Gastroesophageal sphincter (tissue), 4 donors: ENCODE measurements at places on chromosomes 6 and 20. TPM values are rescaled to one million over a fixed set of nuclear protein-coding genes. Genes with fewer than 3 reads are reported as not detected.

The ASIP gene
- total RNA-seq: not detected

The ESR1 gene
- 0.99 TPM for total RNA-seq

The PPIL6 gene
- total RNA-seq: 3.1 TPM

The CLDN20 gene
- total RNA-seq: not detected

The CTSZ gene
- 222 TPM for total RNA-seq

The TUBB2B gene
- total RNA-seq: 42.8 TPM

The ULBP2 gene
- not detected for total RNA-seq

- no peak overlapping the region for H3K27ac ChIP-seq
- H3K36me3 ChIP-seq: peaks cover 2% of the 10 kb centered on the region
- H3K27me3 ChIP-seq: no peaks in the 10 kb centered on the region
- no peaks in the 10 kb centered on the region for H3K4me1 ChIP-seq
- no peak overlapping the region for H3K4me3 ChIP-seq
These were observed 46.5 kb downstream of the STK4 start for GRCh38 chr20:45012682-45013302.

DNA sequence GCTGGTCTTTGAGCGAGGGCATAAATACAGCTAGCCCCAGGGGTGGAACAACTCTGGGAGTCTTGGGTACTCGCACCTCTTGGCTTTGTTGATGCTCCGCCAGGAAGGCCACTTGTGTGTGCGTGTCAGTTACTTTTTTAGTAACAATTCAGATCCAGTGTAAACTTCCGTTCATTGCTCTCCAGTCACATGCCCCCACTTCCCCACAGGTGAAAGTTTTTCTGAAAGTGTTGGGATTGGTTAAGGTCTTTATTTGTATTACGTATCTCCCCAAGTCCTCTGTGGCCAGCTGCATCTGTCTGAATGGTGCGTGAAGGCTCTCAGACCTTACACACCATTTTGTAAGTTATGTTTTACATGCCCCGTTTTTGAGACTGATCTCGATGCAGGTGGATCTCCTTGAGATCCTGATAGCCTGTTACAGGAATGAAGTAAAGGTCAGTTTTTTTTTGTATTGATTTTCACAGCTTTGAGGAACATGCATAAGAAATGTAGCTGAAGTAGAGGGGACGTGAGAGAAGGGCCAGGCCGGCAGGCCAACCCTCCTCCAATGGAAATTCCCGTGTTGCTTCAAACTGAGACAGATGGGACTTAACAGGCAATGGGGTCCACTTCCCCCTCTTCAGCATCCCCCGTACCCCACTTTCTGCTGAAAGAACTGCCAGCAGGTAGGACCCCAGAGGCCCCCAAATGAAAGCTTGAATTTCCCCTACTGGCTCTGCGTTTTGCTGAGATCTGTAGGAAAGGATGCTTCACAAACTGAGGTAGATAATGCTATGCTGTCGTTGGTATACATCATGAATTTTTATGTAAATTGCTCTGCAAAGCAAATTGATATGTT lies 19.2 kb downstream of the IRF4 start:
- no peak for ATAC-seq
- H3K4me1 ChIP-seq: no peaks in the 10 kb centered on the region
- no peak overlapping the region for H3K4me3 ChIP-seq
- peaks cover 49% of the 10 kb centered on the region for H3K27me3 ChIP-seq

DNA sequence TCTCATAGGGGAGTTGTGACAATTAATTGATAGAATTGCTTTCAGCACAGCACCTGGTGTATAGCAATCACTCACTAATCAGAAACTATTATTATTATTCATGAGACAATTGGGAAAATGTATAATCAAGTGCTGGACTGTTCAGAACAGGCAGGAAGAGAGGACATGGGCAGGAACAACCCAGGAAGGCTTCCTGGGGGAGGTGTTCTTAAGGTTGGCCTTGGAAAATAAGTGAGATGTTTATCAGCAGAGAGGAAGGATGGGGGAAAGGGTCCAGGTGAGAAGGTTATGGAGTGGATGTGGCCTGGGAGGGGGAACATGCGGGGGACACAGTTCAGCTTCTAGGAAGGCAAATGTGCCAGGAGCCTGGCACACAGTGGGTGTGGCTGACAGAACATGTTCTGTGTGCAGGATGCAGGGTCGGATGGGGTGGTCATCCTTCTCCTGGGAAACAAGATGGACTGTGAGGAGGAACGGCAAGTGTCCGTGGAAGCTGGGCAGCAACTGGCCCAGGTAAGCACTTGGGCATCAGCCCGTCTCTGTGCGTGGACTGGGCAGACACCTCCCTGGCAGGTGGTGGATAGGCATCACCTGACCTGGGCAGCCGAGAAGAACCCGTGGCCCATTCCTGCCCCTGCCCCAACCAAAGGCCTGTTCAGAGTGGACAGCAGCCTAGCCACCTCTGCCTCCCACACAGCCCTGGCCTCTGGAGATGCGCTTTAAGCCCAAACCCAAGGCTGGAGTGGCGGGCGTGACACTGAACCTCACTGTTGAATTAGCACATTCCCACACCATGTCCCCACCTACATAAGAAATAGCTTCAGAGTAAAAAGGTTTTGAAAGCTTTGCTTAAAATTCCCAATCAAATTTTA lies 30.9 kb downstream of the RAB44 start:
- no peaks in the 10 kb centered on the region for H3K4me1 ChIP-seq
- H3K27me3 ChIP-seq: no peaks in the 10 kb centered on the region
- H3K36me3 ChIP-seq: no peaks in the 10 kb centered on the region
- no peak overlapping the region for H3K4me3 ChIP-seq

DNA sequence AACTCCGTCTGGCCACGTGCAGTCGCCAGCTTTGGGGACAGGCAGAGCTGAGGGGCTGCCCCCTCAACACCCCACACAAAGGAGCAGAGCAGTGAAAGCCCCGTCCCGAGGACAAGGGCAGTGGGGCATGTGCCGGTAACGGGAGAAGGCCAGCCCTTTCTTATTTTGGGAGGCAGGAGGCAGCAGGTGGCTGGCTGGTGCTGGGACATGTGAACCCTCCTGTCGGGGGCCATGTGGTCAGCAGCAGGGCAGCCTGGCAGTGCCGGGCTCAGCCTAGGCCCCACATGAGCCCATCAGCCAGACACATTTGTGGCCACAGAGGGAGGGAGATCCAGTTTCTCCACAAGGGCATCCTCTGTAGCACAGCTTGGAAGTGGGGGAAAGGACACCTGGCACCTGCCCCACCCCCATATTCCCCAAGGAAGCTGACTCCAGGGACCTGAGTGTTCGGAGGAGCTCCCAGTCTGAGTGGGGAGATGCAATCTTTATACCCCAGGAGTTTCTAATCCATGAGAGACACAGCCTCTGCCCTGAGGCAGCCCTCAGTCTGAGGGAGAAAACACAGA lies 137.6 kb downstream of the MRPL14 start:
- peak overlapping the region; percentile 77 for H3K27ac ChIP-seq
- H3K4me3 ChIP-seq: no peak overlapping the region
- H3K36me3 ChIP-seq: no peaks in the 10 kb centered on the region
- no peaks in the 10 kb centered on the region for H3K27me3 ChIP-seq
- peaks cover 27% of the 10 kb centered on the region for H3K4me1 ChIP-seq

GRCh38 chr6:132952986-132953385 lies 138.6 kb downstream of the RPS12 start:
- H3K27me3 ChIP-seq: no peaks in the 10 kb centered on the region
- no peaks in the 10 kb centered on the region for H3K36me3 ChIP-seq
- no peak overlapping the region for H3K4me3 ChIP-seq
- no peak for ATAC-seq
- no peak overlapping the region for H3K27ac ChIP-seq
- H3K4me1 ChIP-seq: no peaks in the 10 kb centered on the region

GRCh38 chr6:148535976-148536375 lies 193.3 kb downstream of the SASH1 start:
- ATAC-seq: no peak
- H3K27ac ChIP-seq: no peak overlapping the region
- no peak overlapping the region for H3K4me3 ChIP-seq
- H3K36me3 ChIP-seq: no peaks in the 10 kb centered on the region
- H3K27me3 ChIP-seq: no peaks in the 10 kb centered on the region
- H3K4me1 ChIP-seq: no peaks in the 10 kb centered on the region

- no peak overlapping the region for H3K4me3 ChIP-seq
- no peaks in the 10 kb centered on the region for H3K36me3 ChIP-seq
- ATAC-seq: peak; percentile 62
- no peaks in the 10 kb centered on the region for H3K4me1 ChIP-seq
- no peak overlapping the region for H3K27ac ChIP-seq
These were observed 287.6 kb downstream of the PHF3 start for GRCh38 chr6:63923139-63923739.

- H3K36me3 ChIP-seq: no peaks in the 10 kb centered on the region
- H3K27me3 ChIP-seq: no peaks in the 10 kb centered on the region
- H3K4me3 ChIP-seq: no peak overlapping the region
- ATAC-seq: no peak
- H3K27ac ChIP-seq: no peak overlapping the region
These were observed 5.9 kb upstream of the SULF2 start for GRCh38 chr20:47791084-47791599.

DNA sequence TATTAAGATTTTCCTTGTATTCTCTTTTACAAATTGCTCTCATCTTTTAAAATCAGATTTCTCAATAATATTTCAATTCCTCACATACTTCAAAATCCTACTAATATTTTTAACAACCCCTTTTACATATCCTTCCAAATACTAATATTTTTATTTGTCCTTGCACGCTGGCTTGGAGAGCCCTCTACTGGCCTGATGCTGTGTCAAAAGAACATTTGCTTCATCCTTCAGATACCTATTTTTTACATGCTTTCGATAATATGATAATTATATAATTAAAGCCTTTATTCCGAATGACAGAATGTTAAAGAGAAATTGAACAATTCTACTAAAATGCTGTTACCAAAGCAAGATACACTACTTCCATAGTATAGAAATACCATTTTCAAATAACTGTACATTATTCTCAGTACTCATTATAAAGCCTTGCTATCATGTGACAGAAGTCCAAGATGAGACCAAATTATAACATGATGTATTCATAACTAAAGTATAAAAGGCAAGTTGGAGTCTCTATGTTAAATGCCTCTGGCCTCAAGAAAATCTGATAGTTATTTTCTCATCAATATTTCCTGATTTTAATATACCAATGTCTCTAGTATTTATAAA lies 39.0 kb upstream of the PLN start:
- no peak overlapping the region for H3K4me3 ChIP-seq
- no peak for ATAC-seq
- no peaks in the 10 kb centered on the region for H3K36me3 ChIP-seq
- H3K4me1 ChIP-seq: no peaks in the 10 kb centered on the region
- no peak overlapping the region for H3K27ac ChIP-seq
- H3K27me3 ChIP-seq: no peaks in the 10 kb centered on the region

- ATAC-seq: no peak
- H3K27me3 ChIP-seq: no peaks in the 10 kb centered on the region
- no peak overlapping the region for H3K27ac ChIP-seq
- no peaks in the 10 kb centered on the region for H3K4me1 ChIP-seq
- H3K36me3 ChIP-seq: no peaks in the 10 kb centered on the region
These were observed 10.9 kb downstream of the SPAG4 start for GRCh38 chr20:35626386-35627001.

DNA sequence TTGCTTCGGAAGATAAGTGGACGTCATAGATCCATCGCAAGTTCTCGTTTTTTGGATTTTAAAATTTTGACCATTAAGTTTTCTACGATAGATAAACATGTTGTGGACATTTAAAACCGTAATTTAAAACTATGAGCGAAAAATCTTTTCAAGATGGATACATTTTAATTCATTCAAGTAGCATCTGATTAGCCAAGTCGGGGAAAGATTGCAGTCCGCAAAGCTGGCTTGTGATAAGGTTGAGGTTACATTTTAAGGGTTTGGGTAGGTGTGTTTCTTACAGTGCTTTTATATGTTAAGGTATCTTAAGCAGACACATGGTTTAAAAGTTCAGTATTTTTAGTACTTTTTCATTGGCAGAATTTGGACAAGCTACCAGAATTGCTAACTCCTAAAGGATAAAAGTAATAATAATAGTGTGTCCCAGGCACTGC lies 1.2 kb downstream of the WTAP start:
- peaks cover 70% of the 10 kb centered on the region for H3K4me1 ChIP-seq
- H3K27me3 ChIP-seq: no peaks in the 10 kb centered on the region
- H3K27ac ChIP-seq: peak overlapping the region; percentile 97
- peak overlapping the region; percentile 98 for H3K4me3 ChIP-seq

GRCh38 chr6:24524805-24525204 lies 30.0 kb downstream of the ALDH5A1 start:
- no peaks in the 10 kb centered on the region for H3K27me3 ChIP-seq
- no peak overlapping the region for H3K27ac ChIP-seq
- no peak overlapping the region for H3K4me3 ChIP-seq
- no peaks in the 10 kb centered on the region for H3K36me3 ChIP-seq
- no peak for ATAC-seq

GRCh38 chr6:130143709-130144108 lies 79.0 kb downstream of the SAMD3 start:
- no peaks in the 10 kb centered on the region for H3K27me3 ChIP-seq
- H3K4me1 ChIP-seq: no peaks in the 10 kb centered on the region
- no peak overlapping the region for H3K27ac ChIP-seq
- H3K4me3 ChIP-seq: no peak overlapping the region
- ATAC-seq: no peak

- peaks cover 25% of the 10 kb centered on the region for H3K4me1 ChIP-seq
- no peaks in the 10 kb centered on the region for H3K36me3 ChIP-seq
- no peak overlapping the region for H3K27ac ChIP-seq
- no peak for ATAC-seq
- H3K27me3 ChIP-seq: no peaks in the 10 kb centered on the region
These were observed 185.1 kb downstream of the JARID2 start for GRCh38 chr6:15430931-15431405.

- no peaks in the 10 kb centered on the region for H3K27me3 ChIP-seq
- no peaks in the 10 kb centered on the region for H3K36me3 ChIP-seq
- peaks cover 86% of the 10 kb centered on the region for H3K4me1 ChIP-seq
- no peak overlapping the region for H3K27ac ChIP-seq
- no peak overlapping the region for H3K4me3 ChIP-seq
These were observed 17.2 kb downstream of the TAB2 start for GRCh38 chr6:149334682-149335160.

- no peak overlapping the region for H3K27ac ChIP-seq
- ATAC-seq: no peak
- no peak overlapping the region for H3K4me3 ChIP-seq
These were observed 4.6 kb downstream of the RAET1G start for GRCh38 chr6:149918151-149918905.

GRCh38 chr20:63517376-63518309 lies 2.9 kb upstream of the PPDPF start:
- no peaks in the 10 kb centered on the region for H3K36me3 ChIP-seq
- no peaks in the 10 kb centered on the region for H3K4me1 ChIP-seq
- H3K27ac ChIP-seq: no peak overlapping the region
- H3K4me3 ChIP-seq: no peak overlapping the region
- ATAC-seq: no peak

DNA sequence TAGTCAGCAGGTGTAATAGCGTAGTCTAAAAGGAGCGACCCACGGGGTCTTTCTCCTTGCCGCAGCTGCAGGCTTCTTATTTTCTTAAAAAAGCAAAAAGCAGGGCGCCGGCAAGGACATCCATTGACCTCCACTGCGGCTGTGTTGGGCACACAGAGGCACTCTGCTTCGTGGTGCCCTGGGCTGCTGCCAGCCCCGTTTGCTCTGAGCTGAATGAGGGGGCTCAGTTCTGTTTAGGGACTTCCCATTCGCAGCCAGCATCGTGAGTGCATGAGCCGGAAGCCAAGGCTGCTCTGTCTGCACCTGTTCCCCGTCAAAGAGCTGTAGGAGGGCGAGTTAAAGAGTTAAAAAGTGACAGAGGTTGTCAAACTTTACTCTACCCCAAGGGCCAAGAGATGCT lies 1.7 kb upstream of the SLC22A2 start:
- H3K27ac ChIP-seq: no peak overlapping the region
- H3K4me3 ChIP-seq: no peak overlapping the region
- no peaks in the 10 kb centered on the region for H3K36me3 ChIP-seq
